Liver (tissue), 10 donors: ENCODE measurements at places on chromosomes 11 and 22. TPM values are rescaled to one million over a fixed set of nuclear protein-coding genes. Genes with fewer than 3 reads are reported as not detected.

DNA sequence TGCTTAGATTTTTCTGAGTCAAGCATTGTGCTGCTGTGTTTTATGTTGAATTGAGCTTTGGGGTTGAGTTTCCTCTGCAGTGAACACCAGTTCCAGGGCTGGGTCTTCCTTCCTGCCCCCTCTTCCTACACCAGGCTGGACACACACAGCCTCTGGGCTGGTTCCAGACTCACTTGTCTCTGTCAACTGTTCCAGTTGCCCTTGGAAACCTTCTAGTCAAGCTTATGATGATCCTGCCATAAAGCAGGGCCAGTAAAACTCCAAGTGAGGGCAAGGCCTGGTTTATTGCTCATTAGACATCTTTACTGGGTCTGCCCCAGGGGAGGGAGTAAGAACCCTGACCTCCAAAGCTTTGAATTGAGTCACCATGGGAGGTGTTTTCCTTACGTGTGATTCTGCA, 61.1 kb downstream of the KIAA1671 start:
- no peak for DNase-seq

The CRYBB3 gene
- not detected for total RNA-seq

DNA sequence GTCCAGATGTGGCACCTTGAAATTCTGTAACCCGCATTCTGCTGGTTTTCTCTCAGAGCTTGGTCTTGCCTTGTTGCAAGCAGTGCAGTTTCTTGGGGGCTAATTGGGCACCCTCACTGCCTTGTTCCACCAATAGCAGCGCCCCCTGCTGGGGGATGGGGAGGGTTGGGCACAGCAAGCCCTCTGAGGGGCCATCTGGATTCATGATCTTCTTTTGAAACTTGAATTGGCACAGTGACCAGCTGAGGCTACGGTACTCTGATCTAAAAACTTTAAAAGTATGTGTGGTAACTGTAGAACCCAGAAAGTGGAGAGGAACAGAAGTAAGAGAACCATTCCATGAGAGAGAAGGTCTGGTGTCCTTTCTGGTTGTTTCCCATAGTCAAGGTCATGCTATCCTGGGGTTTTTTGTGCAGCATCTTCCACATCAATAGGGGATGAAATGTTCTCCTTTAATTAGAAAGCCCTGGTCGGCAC, 64.2 kb downstream of the MED15 start:
- DNase-seq, result peak; percentile 67

- DNase-seq, result no peak
These were observed 7.1 kb downstream of the TSKU start for GRCh38 chr11:76790251-76790650.

DNA sequence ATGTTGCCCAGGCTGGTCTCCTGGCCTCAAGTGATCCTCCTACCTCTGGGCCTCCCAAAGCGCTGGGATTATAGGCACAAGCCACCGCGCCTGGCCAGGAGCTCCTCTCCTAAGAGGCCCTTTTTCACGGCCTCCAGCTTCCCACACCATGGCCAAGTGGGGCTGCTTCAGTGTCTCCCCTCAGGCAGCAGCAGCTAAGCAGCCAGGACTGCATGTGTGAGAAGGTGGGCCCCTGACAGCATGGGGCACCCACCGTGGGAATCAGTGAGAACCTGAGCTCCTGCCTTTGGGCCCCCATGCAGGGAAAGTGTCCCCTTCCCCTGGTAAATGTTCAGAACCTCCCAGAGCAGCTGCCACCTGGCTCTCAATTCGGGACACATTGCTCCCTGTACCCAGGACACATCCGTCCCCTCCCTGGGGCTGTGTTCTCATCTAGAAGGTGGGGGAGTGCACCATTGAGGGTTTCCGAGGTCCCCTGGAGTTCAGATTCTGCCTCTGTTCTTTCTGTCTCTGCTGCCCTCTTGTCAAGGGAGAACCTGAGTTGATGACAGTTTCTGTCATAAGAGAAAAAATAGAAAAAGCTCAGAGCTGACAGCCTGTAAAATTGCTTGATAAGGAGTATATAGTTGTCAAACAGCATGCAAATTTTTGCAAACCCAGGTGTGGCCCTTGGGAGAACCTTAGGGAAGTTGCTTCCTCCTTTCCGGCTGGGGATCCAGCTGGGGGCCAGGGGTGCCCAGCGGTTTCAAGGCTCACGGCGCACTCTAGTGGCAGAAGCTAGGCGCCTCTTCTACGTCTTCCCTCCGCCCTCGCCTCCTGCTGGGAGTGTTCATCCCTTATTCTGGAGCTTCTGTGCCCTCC, 29.7 kb downstream of the FAM83F start:
- peak; percentile 75 for DNase-seq

- no peak for DNase-seq
These were observed 1005.8 kb upstream of the CCDC90B start for GRCh38 chr11:84292006-84292405.

- no peak for DNase-seq
These were observed 18.8 kb upstream of the AMPD3 start for GRCh38 chr11:10436224-10436623.

- no peak for DNase-seq
These were observed 144.8 kb downstream of the WNT7B start for GRCh38 chr22:45832180-45832579.

DNA sequence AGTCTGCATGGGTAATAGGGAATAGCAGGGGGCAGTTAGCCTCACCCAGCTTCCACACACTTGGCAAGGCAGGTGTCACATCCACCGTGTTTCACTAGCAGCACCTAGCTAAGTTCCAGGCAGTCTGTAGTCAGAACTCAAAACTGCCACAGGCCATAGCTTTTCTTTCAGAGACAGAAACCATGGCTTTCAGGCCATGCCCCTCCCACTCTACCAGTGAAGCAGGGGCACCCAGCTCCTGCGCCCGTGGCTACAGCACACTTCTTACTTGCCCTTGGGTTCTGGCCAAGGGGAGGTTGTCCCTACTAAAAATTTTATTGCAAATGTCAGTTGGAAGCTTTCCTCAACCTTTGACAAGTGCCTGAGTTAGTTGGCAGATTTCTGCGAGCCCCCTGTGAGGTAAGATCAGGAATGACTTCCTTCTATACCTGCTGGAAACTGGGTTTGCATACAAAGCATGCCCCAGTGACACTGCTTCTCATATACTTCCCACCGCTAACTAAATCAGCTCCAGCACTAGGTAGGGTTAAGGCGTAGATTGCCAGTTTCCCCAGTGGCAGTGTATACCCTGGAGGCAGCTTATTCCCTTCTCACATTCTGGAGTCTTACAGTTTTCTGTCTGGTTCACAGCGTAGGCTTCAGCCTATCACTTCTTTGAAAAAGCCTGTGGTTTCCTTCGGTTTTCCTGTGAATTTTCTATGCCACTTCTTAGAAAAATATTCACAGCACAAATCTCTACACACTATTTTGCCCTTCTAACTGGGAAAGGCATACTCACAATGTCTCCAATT, 139.0 kb upstream of the LUZP2 start:
- DNase-seq, result no peak

The MISFA gene
- total RNA-seq, result 0.08 TPM

The SMIM35 gene
- not detected for total RNA-seq

- DNase-seq, result no peak
These were observed 13.1 kb upstream of the OR5I1 start for GRCh38 chr11:55949330-55949729.

The KRTAP5-9 gene
- total RNA-seq, result not detected

- no peak for DNase-seq
These were observed 315.3 kb upstream of the LUZP2 start for GRCh38 chr11:24181395-24182047.

- peak; percentile 31 for DNase-seq
These were observed 8.5 kb downstream of the PHOX2A start for GRCh38 chr11:72235351-72236057.

DNA sequence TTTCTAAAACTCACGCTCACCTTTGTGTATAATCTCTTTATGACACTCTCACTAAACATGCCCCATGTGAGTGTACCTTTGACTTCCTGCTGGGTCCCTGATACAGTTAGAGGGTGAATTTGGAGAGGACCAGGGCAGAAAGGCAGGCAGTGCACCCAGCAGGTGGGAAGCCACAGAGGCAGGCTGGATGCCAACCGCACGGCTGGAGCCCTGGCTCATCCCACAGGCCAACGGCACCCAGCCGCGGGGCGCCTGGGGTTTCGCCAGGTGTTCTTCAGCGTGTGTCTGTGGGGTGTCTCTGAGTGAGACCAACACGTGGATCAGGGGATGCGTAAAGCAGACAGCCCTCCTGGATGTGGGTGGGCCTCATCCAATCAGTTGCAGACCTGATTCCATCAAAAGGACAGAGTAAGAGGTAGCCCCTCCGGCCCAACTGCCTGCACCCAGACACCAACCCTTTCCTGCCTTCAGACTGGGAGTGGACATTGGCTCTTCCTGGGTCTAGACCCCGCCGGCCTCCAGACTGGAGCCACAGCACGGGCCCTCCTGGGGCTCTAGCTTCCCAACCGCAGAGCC, 51.6 kb downstream of the DHCR7 start:
- DNase-seq, result no peak

GRCh38 chr11:6621711-6622211, 2.5 kb upstream of the TPP1 start:
- DNase-seq, result no peak

The DTX4 gene
- total RNA-seq, result 21.4 TPM

The BEST1 gene
- 1.3 TPM for total RNA-seq

The ALKBH3 gene
- 14.5 TPM for total RNA-seq

The HBE1 gene
- total RNA-seq, result not detected

The KCNJ5 gene
- 0.08 TPM for total RNA-seq

The SCARF2 gene
- 1.7 TPM for total RNA-seq

DNA sequence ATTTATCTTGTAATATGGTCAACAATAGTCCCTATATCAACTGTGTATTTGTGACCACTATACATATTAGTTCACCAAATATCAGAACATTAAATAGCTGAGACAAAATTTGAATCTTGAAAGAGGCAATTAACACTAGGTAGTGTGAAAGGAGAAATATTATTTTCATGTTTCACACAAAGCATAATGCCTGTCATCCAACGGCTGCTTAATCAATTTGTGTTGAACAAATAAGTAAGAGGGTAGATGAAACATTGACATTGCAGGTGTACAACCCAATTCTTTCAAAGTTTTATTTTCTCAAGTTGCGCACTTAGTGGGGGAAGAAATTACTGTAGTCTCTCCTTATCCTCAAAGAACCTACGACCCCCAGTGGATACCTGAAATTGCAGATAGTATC, 3.4 kb upstream of the OR8I2 start:
- DNase-seq, result no peak

DNA sequence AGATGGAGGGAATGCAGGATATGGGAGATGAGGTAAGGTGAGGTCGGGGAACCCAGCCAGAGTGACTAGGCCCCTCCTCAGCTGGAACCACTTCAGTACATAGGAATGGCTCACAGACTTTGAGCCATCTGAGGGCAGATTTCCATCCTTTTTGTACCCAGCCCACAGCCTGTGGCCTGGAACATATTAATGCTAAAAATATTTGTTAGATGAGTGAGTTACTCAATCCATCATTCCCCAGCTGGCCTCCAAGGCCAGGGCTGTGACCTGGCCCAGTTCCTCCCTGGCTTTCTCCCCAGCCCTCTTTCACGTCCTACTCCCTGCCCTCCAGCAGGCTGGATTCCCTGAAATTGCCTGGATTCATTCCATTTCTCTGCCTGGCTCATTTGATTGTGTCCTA, 57.2 kb upstream of the PRDM11 start:
- DNase-seq, result no peak

- peak; percentile 67 for DNase-seq
These were observed 24.7 kb downstream of the LAYN start for GRCh38 chr11:111565114-111565720.

The BDNF gene
- 0.28 TPM for total RNA-seq

DNA sequence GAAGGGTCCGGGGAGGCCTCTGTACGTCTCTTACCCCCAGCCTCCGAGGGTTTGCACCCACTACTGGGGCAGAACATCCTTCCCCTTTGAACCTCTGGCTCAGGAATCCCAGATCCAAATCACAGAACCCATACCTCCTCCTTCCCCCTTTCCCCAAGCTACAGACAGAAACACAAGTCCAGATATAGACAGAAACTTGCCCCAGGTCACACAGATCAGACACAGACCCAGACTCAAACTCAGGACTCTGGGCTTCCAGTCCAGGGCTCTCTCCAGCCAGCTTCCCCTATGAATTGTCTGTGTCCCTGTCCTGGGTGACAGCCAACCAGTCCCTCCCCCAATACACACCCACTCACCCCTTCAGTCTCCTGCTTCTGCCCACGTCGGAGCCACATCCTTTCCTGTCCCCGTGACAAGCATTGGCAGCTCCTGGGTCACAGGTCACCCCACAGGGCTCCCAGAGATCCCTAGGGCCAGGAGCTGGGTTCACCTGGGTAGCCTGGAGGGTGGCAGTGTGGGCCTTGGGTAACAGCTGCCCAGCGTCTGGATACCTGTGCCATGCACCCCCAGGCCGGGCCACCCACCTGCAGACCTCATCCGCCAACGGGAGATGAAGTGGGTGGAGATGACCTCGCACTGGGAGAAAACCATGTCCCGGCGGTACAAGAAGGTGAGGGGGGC, 772 bp downstream of the TBC1D10C start:
- no peak for DNase-seq

The APOA4 gene
- total RNA-seq, result 171 TPM

GRCh38 chr11:116648247-116649174, 124.3 kb downstream of the BUD13 start:
- no peak for DNase-seq

DNA sequence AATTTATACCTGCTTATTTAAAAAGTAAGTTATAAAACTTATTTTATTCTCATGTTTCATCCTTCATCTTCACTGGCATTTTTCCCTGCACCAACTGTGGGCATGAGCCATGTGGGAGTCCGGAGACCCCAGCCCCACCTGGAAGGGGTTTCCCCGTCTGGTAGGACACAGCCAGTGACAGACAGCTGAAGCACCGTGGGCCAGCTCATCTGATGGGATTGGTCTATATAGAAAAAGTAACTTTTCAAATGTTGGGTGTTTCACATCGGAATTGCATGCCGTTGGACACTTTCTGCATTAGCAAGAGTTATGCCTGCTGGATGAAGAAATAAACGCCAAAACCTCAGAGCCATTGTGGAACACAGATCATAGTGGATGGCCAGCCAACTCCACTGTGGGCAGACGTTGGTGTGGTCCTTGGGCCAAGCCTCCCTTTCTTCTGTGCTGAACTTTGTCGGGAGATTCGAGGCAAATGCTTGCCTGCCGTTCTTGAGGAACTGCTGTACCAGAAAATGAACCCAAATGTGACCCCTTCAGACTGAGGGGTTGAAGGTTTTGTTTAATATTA, 1329.3 kb downstream of the TBC1D22A start:
- DNase-seq, result no peak

The TBX10 gene
- not detected for total RNA-seq

GRCh38 chr11:111336062-111336461, 37.7 kb downstream of the POU2AF3 start:
- DNase-seq, result no peak

DNA sequence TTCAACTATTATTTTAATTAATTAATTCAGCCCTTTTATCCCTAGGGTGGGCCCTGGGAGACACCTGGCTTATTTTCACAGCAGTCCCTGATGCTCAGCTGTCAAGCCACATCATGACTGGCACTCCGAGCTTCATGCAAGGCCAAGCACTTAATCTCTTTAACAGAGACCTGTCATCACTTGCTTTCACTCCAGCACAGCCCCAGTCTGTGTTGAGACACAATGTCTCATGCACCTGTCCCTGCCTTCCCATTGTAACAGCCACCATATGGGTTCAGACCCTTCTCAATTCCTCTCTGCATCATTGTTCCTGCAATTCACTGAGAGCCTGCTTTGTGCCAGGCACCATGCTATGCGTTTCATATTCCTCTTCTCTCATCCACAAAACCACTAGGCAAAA, 222.2 kb upstream of the TENM4 start:
- no peak for DNase-seq
